ENCODE measurements at places on chromosomes 1 and 21. TPM values are rescaled to one million over a fixed set of nuclear protein-coding genes. Genes with fewer than 3 reads are reported as not detected.

The TEKT2 gene
- 0.28 TPM for total RNA-seq

The B3GALT5 gene
- under 0.01 TPM for total RNA-seq

The CD1E gene
- total RNA-seq = not detected

The ZBED6 gene
- 10.0 TPM for total RNA-seq

The DNALI1 gene
- total RNA-seq = 5.0 TPM

The ILDR2 gene
- total RNA-seq = under 0.01 TPM

The GJC2 gene
- 2.7 TPM for total RNA-seq

The OVAAL gene
- not detected for total RNA-seq

The RPS6KA1 gene
- 4.2 TPM for total RNA-seq

The FAM78B gene
- under 0.01 TPM for total RNA-seq

The CHRM3 gene
- under 0.01 TPM for total RNA-seq

The CASQ2 gene
- total RNA-seq = under 0.01 TPM

The THAP3 gene
- 22.4 TPM for total RNA-seq

The AMY2B gene
- 1.5 TPM for total RNA-seq

The CYYR1 gene
- under 0.01 TPM for total RNA-seq

The MCL1 gene
- 260 TPM for total RNA-seq

The CENPL gene
- total RNA-seq = 28.0 TPM

The DIRAS3 gene
- total RNA-seq = 8.2 TPM

The TCP10L gene
- total RNA-seq = 0.19 TPM

The HCRTR1 gene
- total RNA-seq = not detected

The C1orf94 gene
- total RNA-seq = not detected

The GBP6 gene
- total RNA-seq = under 0.01 TPM

The SPATA17 gene
- total RNA-seq = 1.1 TPM

The SH2D1B gene
- not detected for total RNA-seq

The PRKCZ gene
- total RNA-seq = 3.3 TPM

The ADAMTS4 gene
- 110 TPM for total RNA-seq

The SPRR1B gene
- total RNA-seq = not detected

The PLPP3 gene
- total RNA-seq = 110 TPM

The LRRC7 gene
- total RNA-seq = under 0.01 TPM

The HMGCS2 gene
- not detected for total RNA-seq

The CHRNB2 gene
- under 0.01 TPM for total RNA-seq

The TFF2 gene
- total RNA-seq = not detected

The LINGO4 gene
- total RNA-seq = not detected

The DDX20 gene
- total RNA-seq = 26.5 TPM

The TRIM58 gene
- 3.1 TPM for total RNA-seq

The OR6N1 gene
- not detected for total RNA-seq

The WDR3 gene
- 31.2 TPM for total RNA-seq

The CASZ1 gene
- total RNA-seq = 0.56 TPM

The CDA gene
- total RNA-seq = not detected

The TMEM125 gene
- total RNA-seq = under 0.01 TPM

The APCS gene
- not detected for total RNA-seq

The CD1B gene
- total RNA-seq = not detected

The SEC16B gene
- 1.7 TPM for total RNA-seq

The TRAPPC10 gene
- total RNA-seq = 21.9 TPM

The C1orf115 gene
- 0.58 TPM for total RNA-seq

The TCHH gene
- total RNA-seq = under 0.01 TPM

The ITLN2 gene
- total RNA-seq = 1.4 TPM

All from regular cardiac myocyte (primary cell).